Bronchus fibroblast of lung (primary cell): ENCODE measurements at places on chromosomes 5 and 9. TPM values are rescaled to one million over a fixed set of nuclear protein-coding genes. Genes with fewer than 3 reads are reported as not detected.

Gene KIF20A
- 103 and 105 TPM in 2 replicates for total RNA-seq

Gene NTRK2
- total RNA-seq: under 0.01 TPM in 1 of 2 replicates, not detected in the other

Gene LHFPL2
- 11.4 and 12.4 TPM in 2 replicates for total RNA-seq

Gene CSF2
- total RNA-seq: 0.74 and 0.84 TPM in 2 replicates

Gene PLPP6
- 6.4 and 7.3 TPM in 2 replicates for total RNA-seq

Gene CCL27
- not detected in 2 replicates for total RNA-seq

Gene NRARP
- 0.45 and 1.7 TPM in 2 replicates for total RNA-seq

Gene PALM2AKAP2
- 0.67 and 2.1 TPM in 2 replicates for total RNA-seq

Gene ASPN
- not detected in 2 replicates for total RNA-seq
